ENCODE measurements at places on chromosomes 16 and 17.
A peak's percentile ranks its signal among the peaks of the same experiment; 100 is the strongest.

- DNase-seq = no peak
Measured at GRCh38 chr17:4140125-4140524, 2.7 kb downstream of the ZZEF1 start.

- DNase-seq = no peak
Measured at GRCh38 chr16:81554979-81555378, 110.4 kb downstream of the CMIP start.

GRCh38 chr17:74052993-74053711 lies 150.3 kb upstream of the RPL38 start:
- DNase-seq = no peak

DNA sequence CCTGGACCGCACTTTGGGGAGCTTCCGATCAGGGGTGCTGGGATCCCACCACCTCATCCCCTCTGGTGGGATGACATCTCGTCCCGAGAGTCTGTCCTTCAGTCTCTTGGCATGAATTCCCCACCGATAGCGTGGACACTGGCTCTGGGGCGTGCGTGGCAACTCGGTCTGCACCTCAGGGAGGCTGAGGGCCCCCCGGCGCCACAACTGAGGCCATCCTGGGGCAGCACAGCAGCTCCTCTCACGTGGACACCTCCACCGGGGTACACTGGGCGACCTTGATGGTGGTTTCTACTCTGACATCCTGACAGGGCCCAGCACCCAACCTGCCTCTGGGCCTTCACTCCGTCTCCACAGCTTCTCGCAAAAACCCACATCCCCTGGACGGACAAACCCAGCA lies 8.6 kb downstream of the PDIA2 start:
- DNase-seq = no peak

DNA sequence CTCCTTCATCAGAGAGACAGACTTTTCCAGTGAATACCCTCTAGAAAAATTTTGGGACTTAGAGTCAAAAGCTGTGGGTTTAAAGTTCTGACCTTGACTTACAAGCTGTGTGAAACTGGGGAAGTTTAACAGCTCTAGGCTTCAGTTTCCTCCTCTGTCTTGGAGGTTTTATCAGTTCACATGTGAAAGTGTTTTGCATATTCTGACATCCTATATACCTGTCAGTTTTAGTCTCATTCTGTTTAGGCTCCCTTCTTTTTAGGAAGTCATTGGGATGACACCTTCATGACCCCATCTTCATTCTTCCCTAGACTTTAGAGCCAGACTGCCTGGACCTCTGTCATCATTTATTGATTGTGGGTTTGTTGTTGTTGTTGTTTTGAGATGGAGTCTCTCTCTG lies 44.4 kb downstream of the YPEL2 start:
- peak; percentile 26 for DNase-seq

DNA sequence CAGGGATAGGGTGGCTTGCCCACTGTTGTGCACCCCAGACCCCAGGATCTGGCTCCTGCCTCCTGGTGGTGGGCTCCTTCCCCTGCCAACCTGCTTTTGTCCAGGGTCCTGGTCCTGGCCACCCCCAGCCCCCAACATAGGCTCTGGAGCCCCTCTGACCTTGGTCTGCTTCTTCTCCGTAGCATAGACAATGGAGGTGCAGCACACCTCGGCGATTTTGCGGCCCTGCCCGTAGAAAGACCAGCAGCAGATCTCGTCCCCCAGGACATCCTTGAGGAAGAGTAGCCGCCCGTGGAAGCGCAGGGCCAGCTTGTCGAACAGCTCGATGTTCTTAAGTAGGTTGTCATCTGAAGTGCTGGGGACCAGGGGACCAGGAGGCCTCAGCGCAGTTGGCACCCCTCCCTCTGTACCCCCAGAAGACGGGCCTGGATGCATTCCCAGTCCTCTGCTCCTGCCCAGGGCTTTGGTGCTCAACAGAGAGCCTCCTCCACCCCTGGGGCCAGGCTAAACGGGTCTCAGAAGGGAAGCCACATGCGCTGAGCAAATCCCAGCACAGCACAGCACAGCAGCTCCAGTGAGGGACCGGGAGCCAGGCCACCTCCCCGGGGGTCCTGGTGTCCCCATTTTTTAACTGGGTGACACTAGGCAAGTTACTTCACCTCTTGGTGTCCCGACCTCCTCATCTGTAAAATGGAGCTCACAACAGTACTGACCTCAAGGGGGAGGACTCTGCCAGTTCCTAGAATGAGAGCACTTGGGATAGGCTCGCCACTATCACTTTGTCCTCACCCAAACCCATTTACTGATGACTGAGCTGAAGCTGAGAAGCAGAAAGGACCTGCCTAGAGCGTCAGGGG lies 10.8 kb downstream of the ASPHD1 start:
- no peak for DNase-seq

- no peak for DNase-seq
Measured at GRCh38 chr17:45639297-45639849, 144.7 kb upstream of the CRHR1 start.

DNA sequence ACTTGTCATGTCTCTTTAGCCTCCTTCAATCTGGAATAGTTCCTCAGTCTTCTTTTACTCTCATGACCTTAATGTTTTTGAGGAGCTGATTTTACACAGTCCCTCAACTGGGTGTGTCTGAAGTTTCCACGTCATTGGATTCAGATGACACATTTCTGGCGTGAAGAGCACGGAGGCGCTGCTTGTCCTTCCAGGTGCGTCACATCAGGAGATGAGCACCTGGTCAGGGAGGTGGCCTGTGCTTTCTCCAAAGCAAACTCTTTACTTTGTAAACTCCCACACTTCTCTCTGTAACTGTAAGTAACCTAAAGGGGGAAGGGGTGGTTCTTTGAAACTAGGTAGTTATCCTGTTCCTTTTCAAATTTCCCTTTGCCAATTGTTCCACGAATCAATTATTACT lies 52.5 kb upstream of the MNT start:
- DNase-seq = no peak
